ENCODE measurements at places on chromosomes 11 and 22.

- DNase-seq, result no peak
Observed at GRCh38 chr11:101390539-101390938, 193.3 kb downstream of the TRPC6 start.

DNA sequence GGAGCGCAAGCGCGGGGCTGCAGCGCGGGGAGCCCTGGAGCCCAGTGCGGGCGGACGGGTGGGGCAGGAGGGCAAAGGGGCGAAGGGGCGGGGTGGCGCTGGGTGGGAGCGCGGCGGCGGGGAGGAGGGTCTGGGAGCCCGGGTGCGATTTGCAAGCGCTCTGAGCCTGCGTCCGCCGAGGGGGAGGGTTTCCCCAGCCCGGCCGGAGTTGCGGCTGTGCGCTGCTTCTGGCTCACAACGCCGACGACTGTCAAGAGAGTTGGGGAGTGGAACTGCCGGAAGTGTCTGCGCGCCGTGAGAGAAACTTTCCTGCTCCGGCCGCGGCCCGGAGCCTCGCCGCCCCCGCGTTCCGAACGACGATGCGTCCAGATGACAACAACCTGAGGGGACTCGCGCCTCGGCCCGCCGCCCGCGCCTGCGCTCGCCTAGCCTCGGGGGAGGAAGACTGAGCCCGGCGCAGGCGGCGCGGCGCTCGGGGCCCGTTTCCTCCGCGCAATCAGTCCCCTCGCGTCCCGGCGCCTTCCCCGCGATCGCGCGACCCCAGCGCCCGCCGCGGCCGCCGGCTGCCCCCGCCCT, at the start of gene ARHGAP42:
ARHGAP42 (plus strand) TSS at position 235 of the 576 bp plus-strand sequence. CDS start 391 bp downstream, outside the sequence.
- DNase-seq, result no peak

- no peak for DNase-seq
Observed at GRCh38 chr11:12668166-12668565, 6.1 kb upstream of the TEAD1 start.

- DNase-seq, result no peak
Observed at GRCh38 chr22:46040471-46041465, 63.8 kb upstream of the WNT7B start.

DNA sequence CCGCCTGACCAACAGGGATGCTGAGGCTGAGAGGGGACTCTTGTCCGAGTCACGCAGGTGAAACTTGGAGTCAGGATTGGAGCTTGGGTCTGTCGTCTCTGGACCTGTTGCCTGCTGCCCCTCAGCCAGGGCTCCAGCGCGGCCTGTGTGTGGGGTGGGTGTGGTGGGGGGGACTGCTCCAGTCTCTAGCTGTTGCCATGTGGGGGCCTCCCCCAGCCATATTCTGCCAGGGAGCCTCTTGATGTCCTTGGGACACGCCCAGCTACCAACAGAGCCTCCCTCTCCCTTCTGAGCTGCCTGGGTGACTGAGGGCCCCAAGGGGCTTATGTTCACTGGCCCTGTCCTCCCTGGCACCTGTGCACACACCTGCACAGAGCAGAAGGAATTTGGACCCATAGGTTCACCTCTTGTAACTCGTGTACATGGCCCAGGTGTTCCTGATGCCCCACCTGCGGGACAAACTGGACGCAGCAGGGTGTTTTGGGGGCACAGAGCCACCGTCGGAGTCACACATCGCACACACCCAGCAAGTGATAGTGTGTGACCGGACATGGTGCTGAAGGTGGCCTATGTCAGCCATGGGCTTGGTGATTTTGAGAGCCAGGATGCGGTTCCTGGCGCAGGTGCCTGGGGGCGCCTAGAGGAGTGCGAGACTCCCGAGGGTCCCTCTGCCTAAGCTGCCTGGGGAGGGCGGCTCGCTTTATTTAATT, 252.3 kb downstream of the TBC1D22A start:
- DNase-seq, result no peak

GRCh38 chr11:2732261-2732939, 32.6 kb upstream of the KCNQ1OT1 start:
- DNase-seq, result no peak

- no peak for DNase-seq
Observed at GRCh38 chr11:35009191-35009943, 92.9 kb downstream of the PDHX start.

DNA sequence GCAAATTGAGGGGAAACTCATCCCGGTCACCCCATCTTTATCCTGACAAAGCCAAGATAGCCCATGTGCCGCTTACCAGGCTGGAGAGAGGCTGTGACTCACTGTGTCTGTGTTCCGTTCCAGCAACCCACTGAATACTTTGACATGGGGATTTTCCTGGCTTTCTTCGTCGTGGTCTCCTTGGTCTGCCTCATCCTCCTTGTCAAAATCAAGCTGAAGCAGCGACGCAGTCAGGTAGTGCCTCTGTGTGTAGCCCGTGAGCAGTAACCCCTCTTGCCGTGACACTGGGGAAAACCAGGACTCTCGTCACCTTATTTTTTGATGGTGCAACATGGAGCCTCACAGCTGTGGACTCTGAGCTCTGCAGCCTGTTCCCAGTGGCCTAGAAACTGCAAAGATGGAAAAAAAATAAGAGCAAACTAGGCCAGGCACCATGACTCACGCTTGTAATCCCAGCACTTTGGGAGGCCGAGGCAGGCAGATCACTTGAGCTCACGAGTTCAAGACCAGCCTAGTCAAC, 16.9 kb downstream of the C22orf31 start:
- no peak for DNase-seq

- DNase-seq, result no peak
Observed at GRCh38 chr11:61716478-61717285, 35.8 kb upstream of the MYRF start.

GRCh38 chr11:15551901-15552851, 437.5 kb downstream of the INSC start:
- no peak for DNase-seq

DNA sequence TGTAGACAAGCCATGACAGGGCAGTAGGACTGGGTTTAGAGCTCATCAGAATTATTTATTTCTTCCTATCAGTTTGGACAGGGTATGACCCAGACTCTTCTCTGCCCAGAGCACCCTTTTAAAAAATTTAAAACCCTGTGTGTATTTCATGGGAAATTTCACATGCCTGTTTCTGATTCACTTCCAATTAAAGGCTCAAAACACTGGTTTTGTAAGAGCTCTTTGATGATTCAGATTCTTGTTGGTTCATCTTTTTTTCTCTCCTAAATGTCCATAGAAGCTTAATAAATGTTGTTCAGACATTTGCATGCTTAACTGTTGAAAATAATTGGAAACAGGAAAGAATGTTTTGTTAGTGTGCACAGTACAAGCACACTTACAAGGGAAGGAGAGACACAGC, 13.8 kb downstream of the FLI1 start:
- DNase-seq, result no peak

DNA sequence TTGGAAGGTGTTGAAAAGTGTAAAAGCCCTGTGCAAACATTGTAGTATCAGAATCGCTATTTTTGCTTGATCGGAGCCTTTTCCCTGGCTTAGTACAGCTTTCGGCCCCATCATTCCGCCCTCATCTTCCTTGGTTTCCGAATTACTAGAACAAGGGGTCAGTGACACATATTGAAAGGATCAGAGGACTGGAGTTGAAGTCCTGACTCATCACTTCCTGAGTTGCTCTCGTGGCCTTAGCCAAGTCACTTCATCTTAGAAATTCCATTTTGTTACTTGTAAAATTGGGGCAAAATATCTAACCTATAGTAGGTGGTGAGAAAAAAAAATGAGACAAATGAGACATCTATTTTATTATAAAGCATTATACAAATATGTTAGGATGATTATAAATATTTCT, 375.0 kb downstream of the NTM start:
- DNase-seq, result no peak

- DNase-seq, result no peak
Observed at GRCh38 chr11:71164621-71165020, 87.8 kb downstream of the SHANK2 start.

DNA sequence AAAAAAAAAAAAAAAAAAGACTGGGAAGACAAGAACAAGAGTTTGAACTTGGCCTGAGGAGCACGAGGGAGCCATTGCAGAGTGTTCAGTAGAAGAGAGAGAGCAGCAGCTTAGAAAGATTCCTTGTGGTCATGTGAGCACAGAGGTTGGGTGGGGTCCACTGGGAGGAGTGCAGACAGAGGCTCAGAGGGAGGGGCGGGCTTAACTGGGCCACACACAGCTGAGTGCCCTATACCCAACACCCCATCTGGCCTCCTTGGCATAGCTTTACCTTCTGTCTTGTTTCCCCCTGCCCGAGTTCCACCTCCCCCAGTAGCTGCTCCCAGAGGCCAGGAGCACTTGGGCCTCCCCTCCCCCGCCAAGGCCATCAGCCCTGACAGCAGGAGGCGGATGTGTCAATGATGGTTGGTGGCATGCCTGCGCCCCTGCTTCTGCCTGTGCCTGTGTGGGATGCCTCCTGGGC, 12.1 kb downstream of the C11orf86 start:
- no peak for DNase-seq

GRCh38 chr11:70212227-70212811, 9.2 kb downstream of the FADD start:
- no peak for DNase-seq

- no peak for DNase-seq
Observed at GRCh38 chr11:98365190-98365589, 655.6 kb upstream of the CNTN5 start.

DNA sequence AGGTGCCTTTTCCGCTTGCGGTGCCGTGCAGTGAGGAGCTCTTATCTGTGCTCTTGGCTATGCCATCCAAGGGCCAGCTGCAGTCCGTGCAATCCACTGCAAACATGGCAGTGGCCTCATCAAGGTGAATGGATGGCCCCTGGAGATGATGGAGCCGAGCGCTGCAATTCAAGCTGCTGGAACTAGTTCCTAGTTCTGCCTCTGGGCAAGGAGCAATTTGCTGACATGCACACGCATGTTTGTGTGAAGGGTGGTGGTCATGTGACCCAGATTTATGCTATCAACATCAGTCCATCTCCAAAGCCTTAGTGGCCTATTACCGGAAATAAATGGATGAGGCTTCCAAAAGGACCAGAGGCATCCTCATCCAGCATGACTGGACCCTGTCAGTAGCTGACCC, 3.1 kb upstream of the EHD1 start:
- DNase-seq, result no peak

DNA sequence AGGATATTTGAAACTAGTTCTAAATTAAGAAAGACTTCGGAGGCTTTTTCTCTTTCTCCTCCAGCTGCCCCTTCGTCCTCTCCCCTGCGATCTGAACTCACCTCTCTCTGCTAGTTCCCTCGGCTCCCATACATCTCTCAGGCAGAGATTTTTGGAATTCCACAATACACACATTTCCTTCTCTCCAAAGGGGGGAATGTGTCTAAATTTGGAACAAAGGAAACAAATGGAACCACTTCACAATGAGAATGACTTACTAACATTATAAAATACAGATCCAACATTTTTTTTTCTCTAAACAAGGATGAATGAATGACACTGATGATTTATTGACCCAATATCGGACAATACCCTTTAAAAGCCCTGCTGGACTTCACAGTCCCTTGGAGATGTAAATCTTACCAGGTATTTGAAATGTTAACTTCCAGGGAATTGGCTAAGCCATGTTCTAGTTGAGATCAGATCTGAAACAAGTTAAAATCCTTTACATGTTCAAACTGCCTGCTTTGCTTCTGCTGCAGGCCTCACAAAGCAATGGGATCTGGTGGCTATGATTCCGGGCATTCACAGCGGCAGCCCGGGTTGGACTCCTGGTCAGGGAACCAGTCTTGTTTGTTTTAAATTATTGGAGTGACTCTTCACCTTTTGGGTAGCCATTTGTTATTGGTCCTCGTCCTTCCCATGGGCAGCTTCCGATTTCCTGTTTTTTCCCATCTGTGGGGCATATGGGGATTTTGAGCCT, 20.5 kb upstream of the GSTP1 start:
- no peak for DNase-seq

- no peak for DNase-seq
Observed at GRCh38 chr11:134244593-134244992, 8.6 kb downstream of the THYN1 start.

- DNase-seq, result no peak
Observed at GRCh38 chr11:44928816-44929215, 21.9 kb downstream of the TP53I11 start.

- DNase-seq, result no peak
Observed at GRCh38 chr11:99614352-99614751, 593.6 kb downstream of the CNTN5 start.

- no peak for DNase-seq
Observed at GRCh38 chr11:122720107-122720881, 64.8 kb downstream of the UBASH3B start.

- DNase-seq, result no peak
Observed at GRCh38 chr11:46351606-46352005, 4.3 kb downstream of the DGKZ start.

DNA sequence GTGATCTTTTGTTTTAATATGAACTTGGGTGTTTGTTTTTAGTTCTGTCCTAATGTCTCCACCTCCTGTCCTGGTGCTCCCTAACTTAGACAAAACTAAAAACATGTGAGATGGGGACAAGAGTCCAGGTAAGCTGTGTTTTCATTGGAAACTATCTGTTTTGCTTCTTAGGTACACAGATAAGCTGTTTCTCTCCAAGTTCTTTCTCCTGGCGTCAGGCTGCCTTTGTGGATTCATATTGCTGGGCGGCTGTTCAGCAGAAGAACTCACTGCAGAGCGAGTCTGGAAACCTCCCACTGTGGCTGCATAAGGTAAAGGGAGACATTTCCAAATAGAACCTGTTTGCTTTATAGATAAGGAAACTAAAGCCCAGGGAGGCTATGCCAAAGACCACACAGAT, 24.7 kb downstream of the PANX1 start:
- no peak for DNase-seq

DNA sequence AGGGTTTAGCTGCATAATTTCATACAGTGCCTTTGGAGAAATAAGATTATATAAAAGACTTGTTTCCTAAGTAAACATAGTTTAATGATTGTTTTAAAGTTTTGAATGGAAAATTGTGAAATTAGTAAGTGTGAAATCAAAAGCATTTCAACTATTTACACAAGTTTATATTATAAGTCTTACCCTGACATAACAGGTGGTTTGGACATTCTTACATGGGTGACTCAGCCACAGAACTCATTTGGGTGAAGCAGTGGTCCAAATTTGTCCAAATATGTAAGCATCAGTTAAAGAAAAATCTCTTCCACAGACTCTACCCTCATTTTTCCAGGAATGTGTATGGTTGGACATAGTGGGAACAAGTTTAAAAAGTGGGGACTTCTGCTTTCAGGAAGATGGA, 68.0 kb downstream of the USP47 start:
- DNase-seq, result no peak

DNA sequence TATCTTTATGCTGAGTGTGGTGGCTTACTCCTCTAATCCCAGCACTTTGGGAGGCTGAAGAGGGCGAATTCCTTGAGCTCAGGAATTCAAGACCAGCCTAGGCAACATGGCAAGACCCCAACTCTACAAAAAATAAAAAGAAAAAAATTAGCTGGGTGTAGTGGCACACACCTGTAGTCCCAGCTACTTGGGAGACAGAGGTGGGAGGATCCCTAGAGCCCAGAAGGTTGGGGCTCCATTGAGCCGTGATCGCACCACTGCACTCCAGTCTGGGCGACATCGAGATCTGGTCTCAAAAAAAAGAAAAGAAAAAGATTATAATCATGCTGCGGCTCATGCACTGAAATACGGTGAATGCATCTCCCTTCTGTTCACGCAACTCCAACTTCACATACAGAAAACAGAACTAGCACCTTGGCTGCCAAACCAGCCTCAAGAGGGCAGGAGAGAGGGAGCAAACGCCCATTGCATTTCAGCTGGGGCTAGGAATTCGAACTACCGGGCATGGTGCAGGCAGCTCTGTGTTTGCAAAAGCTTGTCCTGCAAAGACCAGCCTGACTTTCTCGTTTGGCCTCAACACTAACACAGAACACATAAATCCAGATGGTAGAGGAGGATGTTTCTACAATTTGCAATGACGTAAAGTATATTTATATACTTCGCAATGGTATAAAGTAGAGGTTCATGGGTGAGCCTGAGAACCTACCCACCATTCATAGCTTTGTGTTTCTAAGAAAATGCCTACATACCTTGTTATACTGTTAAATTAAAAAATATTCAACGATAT, 6.3 kb upstream of the SYNGR1 start:
- peak; percentile 69 for DNase-seq
